Heart left ventricle (tissue), 16 donors: ENCODE measurements at places on chromosomes 2 and 18. TPM values are rescaled to one million over a fixed set of nuclear protein-coding genes. Genes with fewer than 3 reads are reported as not detected.
A peak's percentile ranks its signal among the peaks of the same experiment; 100 is the strongest.

DNA sequence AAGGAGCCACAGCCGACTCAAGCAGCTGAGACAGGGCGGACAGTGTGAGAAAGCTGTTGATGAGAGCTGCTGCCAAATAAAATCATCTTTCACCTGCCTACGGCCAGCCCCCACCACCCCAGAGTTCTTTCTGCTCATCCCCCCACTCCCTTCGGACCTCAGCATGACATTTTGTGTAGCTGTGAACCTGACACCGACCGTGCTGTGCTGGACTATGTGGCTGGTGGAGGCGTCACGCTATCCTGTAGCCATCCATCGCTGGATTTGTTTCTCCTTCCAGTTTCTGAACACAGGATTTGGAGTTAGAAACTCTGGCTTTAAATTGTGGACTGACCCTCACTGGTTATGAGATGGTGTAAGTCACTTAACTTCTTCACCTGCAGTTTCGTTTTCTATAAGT is 317.3 kb downstream of the DCDC2C start:
- no peak overlapping the region for H3K27ac ChIP-seq
- no peaks in the 10 kb centered on the region for H3K4me1 ChIP-seq
- H3K4me3 ChIP-seq = no peak overlapping the region
- no peak for DNase-seq

Gene LRP1B
- 0.08 TPM for total RNA-seq

GRCh38 chr18:36378205-36378604 is 80.7 kb downstream of the FHOD3 start:
- H3K4me3 ChIP-seq = no peak overlapping the region
- H3K4me1 ChIP-seq = no peaks in the 10 kb centered on the region
- H3K27me3 ChIP-seq = no peaks in the 10 kb centered on the region
- no peak for DNase-seq
- H3K36me3 ChIP-seq = no peaks in the 10 kb centered on the region

- no peak overlapping the region for H3K27ac ChIP-seq
- no peak overlapping the region for H3K4me3 ChIP-seq
- DNase-seq = no peak
- peaks cover 3% of the 10 kb centered on the region for H3K4me1 ChIP-seq
- no peaks in the 10 kb centered on the region for H3K27me3 ChIP-seq
Measured at GRCh38 chr2:172213116-172213860, 110.6 kb upstream of the DLX2 start.

- no peaks in the 10 kb centered on the region for H3K36me3 ChIP-seq
- no peak for DNase-seq
- H3K4me3 ChIP-seq = no peak overlapping the region
- H3K4me1 ChIP-seq = no peaks in the 10 kb centered on the region
Measured at GRCh38 chr2:83340424-83340823, 1118.7 kb downstream of the SUCLG1 start.

GRCh38 chr2:70807102-70807827 is 13.1 kb downstream of the CLEC4F start:
- H3K36me3 ChIP-seq = no peaks in the 10 kb centered on the region
- no peak for DNase-seq

Gene FTCDNL1
- 1.2 TPM for total RNA-seq

Gene GPR17
- total RNA-seq = 0.22 TPM

DNA sequence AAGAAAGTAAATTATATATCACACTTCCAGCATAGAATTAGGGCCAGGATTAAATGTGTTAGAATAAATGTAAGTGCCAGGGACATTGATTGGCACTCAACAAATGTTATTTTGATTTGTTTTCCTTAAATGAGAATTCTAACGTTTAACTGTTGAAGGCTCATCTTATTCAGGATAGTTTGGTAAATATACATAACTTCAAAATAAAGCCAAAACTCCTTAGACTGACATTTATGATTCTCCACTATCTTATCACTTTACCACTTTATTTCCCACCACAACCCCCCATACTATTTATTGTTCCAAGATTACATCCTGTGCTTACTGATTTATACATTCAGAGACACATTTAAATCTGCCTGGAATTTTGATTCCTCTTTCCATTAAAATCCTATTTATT is 769.5 kb upstream of the CDH2 start:
- H3K27ac ChIP-seq = no peak overlapping the region
- H3K27me3 ChIP-seq = no peaks in the 10 kb centered on the region
- H3K36me3 ChIP-seq = no peaks in the 10 kb centered on the region
- no peak overlapping the region for H3K4me3 ChIP-seq

Gene CHAC2
- total RNA-seq = 1.6 TPM

DNA sequence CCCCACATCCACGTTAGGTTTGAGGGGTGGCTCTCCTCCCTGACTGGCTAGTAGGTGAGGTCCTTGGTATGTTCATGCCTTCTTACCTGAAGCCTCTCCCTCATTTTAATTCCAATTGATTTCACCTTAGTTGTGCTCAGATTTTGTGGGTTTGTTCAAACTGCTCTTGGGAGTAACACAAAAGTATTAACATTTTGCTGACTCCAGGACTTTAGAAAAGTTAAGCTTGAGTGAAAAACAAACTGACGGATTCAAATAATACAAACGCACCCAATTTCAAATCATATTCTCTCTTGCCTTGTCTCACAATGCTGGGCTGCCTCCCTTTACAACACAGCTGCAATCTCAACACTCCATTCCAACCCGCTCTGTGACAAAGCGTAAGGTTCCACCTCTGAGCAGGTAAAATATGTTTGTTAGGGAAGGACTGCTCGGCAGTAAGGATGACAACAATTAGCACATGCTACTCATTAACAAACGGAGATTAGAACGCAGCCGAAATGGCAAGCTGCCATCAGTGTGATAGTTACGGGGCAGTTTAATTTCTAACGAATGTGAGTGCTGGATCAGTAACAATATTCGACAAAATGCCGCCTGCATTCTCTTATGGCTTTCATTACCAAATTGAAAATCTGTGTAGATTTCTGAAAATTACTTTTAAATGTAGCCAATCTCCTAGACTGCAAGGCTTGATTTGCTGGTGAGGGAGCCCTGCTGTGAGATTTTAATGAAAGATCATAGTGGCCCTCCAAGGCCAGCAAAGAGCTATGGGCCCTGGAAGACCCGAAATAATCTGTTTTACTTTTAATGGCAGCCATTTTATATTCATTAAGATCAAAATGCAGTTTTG is 730.6 kb upstream of the FANCL start:
- no peak for DNase-seq
- H3K4me3 ChIP-seq = no peak overlapping the region
- H3K36me3 ChIP-seq = no peaks in the 10 kb centered on the region
- no peak overlapping the region for H3K27ac ChIP-seq
- no peaks in the 10 kb centered on the region for H3K27me3 ChIP-seq

Gene FAM110C
- 4.2 TPM for total RNA-seq

Gene SLC16A14
- 3.4 TPM for total RNA-seq

DNA sequence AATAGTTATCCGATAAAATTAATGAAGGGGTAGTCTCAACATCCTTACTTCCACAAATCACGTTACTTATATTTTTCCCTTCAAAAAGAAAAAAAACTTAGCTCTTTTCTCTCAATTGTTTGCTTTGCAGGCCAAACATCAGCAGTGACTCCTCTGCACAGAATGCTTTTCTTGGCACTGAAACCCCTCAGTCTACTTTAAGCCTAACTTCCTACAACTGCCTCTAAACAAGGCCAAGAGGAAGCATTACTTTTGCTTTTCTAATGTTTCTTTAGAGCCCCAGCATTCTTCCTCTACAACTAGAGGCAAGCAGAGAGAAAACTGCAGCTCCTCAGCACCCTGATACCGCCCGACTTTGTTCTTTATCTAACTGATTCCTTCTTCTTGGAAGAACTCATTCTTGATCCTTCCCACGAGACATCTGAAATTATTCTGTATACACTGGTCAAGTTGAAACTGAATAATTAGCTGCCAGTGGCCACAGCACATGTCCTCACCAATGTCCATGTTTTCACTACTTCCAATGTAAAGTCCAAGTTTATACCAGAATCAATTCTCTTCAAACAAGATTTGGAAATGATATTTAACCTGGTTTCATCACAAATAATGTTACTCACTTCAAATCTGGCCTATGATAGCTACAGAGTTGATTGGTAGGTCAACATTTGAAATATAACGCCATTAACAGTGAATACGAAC is 55.3 kb downstream of the DTNB start:
- H3K4me3 ChIP-seq = no peak overlapping the region
- no peaks in the 10 kb centered on the region for H3K27me3 ChIP-seq
- DNase-seq = no peak

GRCh38 chr2:23430263-23430662 is 45.3 kb downstream of the KLHL29 start:
- no peaks in the 10 kb centered on the region for H3K36me3 ChIP-seq
- no peak overlapping the region for H3K4me3 ChIP-seq
- H3K27ac ChIP-seq = no peak overlapping the region
- no peaks in the 10 kb centered on the region for H3K4me1 ChIP-seq
- no peak for DNase-seq

Gene CFAP210
- total RNA-seq = not detected

DNA sequence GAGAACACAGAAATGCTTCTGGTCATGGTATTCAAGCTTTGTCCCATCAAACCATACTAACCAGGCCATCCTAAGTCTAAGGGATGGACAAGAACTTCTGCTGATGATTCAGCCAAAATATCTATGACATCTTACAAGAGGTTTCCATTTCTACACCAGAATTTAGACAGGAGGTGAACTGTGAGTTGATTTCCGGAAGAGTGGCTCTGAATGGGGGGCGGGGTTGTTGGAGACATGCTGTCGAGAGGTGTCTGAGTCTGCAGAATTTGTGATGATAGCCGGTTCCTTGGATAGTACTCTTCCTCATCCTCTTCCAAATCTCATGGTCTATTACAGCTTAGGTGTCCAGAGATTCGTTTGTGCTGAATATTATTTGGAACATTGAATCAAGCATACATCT is 408.7 kb upstream of the TCF4 start:
- peaks cover 12% of the 10 kb centered on the region for H3K4me1 ChIP-seq
- no peaks in the 10 kb centered on the region for H3K27me3 ChIP-seq
- H3K27ac ChIP-seq = peak overlapping the region; percentile 66
- H3K36me3 ChIP-seq = no peaks in the 10 kb centered on the region
- no peak overlapping the region for H3K4me3 ChIP-seq
- no peak for DNase-seq

DNA sequence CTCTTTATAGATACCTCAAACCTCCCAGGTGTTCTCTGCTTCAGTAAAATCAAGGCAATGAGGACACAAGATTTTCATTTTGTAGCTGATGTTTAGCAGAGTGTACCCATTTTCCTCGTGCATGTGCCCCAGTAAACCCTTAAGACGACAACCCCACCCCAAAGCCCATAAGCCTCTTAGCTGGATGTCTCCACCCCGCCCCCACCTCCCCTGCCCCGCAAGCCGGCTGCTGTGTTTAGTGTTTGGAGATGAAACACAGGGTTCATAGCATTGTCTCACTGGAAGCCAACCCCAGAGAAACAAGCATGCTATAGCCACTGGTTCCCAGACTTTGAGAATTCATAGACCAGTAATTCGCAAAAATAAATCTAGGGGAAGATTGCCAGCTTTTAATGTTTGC is 5.8 kb upstream of the SAG start:
- DNase-seq = no peak
- no peaks in the 10 kb centered on the region for H3K27me3 ChIP-seq
- H3K4me3 ChIP-seq = no peak overlapping the region
- H3K4me1 ChIP-seq = no peaks in the 10 kb centered on the region
- H3K36me3 ChIP-seq = no peaks in the 10 kb centered on the region

Gene PLCD4
- total RNA-seq = 1.6 TPM

Gene REG3A
- not detected for total RNA-seq

GRCh38 chr18:35389095-35389618 is 12.0 kb upstream of the ZNF396 start:
- no peak overlapping the region for H3K4me3 ChIP-seq
- DNase-seq = no peak
- no peaks in the 10 kb centered on the region for H3K36me3 ChIP-seq
- H3K27ac ChIP-seq = no peak overlapping the region
- no peaks in the 10 kb centered on the region for H3K27me3 ChIP-seq

Gene UBXN2A
- total RNA-seq = 15.8 TPM

Gene TDRD15
- total RNA-seq = not detected

Gene DES
- total RNA-seq = 17,979 TPM

GRCh38 chr18:58405107-58405898 is 223.6 kb downstream of the ALPK2 start:
- no peak overlapping the region for H3K27ac ChIP-seq
- no peaks in the 10 kb centered on the region for H3K27me3 ChIP-seq
- H3K4me3 ChIP-seq = no peak overlapping the region
- no peaks in the 10 kb centered on the region for H3K36me3 ChIP-seq

DNA sequence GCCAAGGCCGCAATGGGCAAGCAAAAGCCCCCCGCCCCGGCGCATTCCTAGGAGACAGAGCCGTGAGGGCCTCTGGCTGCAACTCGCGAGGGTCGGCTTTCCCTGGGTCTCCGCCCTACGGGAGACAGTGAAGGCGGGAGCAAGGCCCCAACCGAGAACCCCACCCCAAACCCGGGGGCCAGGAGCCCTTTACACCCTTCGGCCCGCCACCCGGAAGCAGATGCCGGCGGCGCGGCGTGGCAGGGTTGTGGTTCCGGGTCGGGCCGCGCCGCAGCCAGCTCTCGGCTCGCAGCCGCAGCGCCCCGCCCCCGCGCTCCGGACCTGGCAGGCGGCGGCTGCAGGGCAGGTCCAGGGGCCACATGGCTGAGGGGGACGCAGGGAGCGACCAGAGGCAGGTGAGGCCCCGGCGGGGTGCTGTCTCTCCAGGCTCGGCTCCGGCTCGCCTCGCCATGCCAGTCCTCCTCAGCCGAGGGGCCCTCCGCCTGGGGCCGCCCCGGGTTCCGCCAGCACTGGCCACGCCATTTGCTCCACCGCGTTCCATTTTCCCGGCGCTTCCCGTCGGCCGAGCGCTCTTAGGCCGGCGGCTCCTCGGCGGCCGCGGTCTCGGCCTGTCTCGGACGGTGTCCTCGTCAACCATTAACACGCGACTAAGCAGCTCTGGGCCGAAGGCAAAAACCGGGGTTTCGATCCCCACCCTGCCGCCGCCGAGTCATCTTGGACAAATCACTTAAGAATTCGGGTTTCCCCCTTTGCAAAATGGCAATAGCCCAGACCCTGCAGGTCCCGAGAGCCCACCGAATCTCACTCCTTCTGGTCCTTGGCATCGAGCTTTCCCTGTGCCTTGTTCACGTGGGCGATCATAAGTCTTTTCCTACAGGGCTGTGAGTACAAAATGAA is at the start of gene IMPACT:
Gene IMPACT, plus strand, starts transcription at position 273 of the 897 bp plus-strand sequence. Its CDS starts 87 bp downstream, at position 360.
- peaks cover 14% of the 10 kb centered on the region for H3K4me1 ChIP-seq
- H3K4me3 ChIP-seq = peak within 1 kb of the TSS; percentile 68
- H3K27me3 ChIP-seq = no peaks in the 10 kb centered on the region
- peak within 1 kb of the TSS; percentile 83 for H3K27ac ChIP-seq

Gene SLC8A1
- total RNA-seq = 1,074 TPM

DNA sequence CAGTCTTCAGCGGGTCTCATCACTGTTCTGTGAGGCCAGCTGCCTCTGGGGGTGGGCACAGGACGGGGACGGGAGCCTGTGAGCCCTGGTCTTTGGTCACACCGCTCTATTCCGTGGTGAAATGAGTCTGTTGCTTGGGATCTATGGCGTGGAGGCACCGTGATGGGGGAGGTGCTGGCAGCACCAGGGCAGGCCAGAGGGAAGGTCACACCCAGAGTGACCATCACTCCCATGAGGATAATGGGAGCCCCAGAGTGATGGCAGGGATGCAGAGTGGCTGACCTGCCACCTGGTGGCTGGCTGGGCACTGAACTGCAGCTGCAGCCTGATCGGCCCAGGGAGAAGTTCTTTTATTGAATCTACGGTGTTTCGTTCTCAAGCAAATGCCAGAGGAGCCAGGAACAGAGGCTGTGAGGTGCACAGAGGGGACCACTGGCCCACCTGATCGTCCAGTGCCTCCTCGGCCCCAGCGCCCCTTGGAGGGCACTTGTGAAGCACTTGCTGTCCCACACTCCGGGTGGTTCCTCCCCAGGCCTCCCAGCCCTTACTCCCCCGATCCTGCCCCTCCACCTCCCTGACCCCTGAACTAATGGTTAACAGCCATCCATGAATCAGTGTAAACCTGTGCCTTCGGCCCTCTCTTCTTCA is 17.9 kb downstream of the KCNIP3 start:
- no peaks in the 10 kb centered on the region for H3K4me1 ChIP-seq
- H3K27ac ChIP-seq = no peak overlapping the region
- no peaks in the 10 kb centered on the region for H3K36me3 ChIP-seq
- peak; percentile 63 for DNase-seq
- H3K27me3 ChIP-seq = no peaks in the 10 kb centered on the region
- no peak overlapping the region for H3K4me3 ChIP-seq
